Adrenal gland (tissue), 19 donors: ENCODE measurements at places on chromosomes 16 and 17. TPM values are rescaled to one million over a fixed set of nuclear protein-coding genes. Genes with fewer than 3 reads are reported as not detected.

Gene LAT
- 5.2 TPM for total RNA-seq

Gene SHCBP1
- 0.26 TPM for total RNA-seq

GRCh38 chr17:20266806-20267458 is 200.4 kb downstream of the LGALS9B start:
- H3K4me3 ChIP-seq, result no peak overlapping the region
- H3K4me1 ChIP-seq, result no peaks in the 10 kb centered on the region
- H3K27ac ChIP-seq, result no peak overlapping the region
- no peaks in the 10 kb centered on the region for H3K27me3 ChIP-seq

Gene ABAT
- total RNA-seq, result 89.2 TPM

Gene KRTAP2-3
- total RNA-seq, result not detected

GRCh38 chr16:11386791-11387546 is 41.7 kb downstream of the RMI2 start:
- no peak overlapping the region for H3K27ac ChIP-seq
- H3K4me1 ChIP-seq, result no peaks in the 10 kb centered on the region
- no peaks in the 10 kb centered on the region for H3K27me3 ChIP-seq
- H3K36me3 ChIP-seq, result no peaks in the 10 kb centered on the region
- no peak for DNase-seq
- H3K4me3 ChIP-seq, result no peak overlapping the region

DNA sequence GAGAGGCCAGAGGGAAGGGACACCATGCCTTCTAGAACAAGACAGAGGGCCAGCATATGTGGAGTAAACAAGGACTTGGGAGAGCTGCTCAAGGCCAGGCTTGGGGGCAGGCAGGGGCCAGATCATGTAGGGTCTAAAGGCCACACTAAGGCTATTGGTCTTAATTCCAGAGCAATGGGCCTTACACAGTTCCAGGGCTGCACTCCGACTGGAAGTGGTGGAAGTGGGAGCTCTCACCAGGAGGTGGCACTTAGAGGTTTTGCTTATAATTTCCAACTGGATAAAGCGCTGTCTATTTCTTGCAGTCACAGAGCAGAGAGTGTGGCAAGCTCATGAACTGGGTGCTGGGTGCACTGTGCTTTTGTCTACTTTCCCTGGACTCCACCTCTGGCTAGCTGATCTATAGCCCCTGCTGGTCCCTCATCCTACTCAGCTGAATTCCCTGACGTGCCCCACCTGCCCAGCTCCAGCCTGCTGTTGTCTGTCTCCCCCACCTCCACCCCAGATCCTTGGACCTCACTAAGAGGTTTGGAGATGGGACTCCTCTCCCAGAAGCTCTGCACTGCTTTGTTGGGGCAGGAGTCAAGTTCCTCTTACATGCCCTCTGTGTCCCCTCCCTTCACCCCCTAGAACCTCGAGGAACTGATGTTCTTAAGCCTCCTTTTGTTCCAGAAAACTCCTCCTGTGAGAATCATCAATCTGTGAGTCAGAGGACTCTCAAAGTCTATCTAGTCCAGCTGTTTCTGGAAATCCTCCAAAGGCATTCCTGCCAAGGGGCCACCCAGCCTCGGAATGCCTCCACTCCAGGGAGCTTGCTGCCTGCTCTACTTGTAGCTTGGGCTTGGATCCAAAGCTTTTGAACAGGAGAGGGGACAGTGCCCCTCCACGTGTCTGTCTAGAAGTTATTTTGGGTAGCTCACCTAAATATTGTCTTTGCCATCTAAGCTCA is 48.1 kb upstream of the KSR1 start:
- no peaks in the 10 kb centered on the region for H3K36me3 ChIP-seq
- no peaks in the 10 kb centered on the region for H3K27me3 ChIP-seq

DNA sequence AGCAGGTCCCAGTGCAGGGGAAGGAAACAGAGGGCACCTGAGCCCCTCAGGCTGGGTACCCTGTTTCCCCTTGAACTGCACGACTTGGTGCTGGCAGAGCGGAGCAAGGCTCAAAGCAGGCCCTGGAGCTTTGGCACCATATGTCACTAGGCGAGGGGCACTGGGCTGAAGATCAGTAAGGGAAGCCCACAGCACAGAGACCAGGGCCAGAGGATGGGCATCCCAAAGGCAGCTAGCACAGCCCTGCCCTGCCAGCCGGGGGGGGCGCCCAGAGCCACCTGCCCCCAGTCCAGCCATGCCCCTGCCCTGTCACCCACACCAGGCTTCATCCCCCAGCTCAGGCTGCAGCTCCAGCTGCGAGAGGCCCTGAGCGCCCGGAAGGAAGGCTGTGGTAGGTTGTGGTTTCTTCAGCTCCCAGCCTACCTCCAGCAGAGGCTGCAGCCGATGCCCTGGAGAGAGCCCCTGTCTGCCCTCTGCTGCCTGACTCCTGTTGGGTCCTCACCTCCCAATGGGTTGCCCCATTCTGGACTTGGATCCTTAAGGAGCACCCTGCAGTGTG is 10.9 kb downstream of the NHERF1 start:
- H3K4me1 ChIP-seq, result peaks cover 58% of the 10 kb centered on the region
- no peaks in the 10 kb centered on the region for H3K36me3 ChIP-seq
- H3K27ac ChIP-seq, result peak overlapping the region; percentile 75
- no peaks in the 10 kb centered on the region for H3K27me3 ChIP-seq

- no peak overlapping the region for H3K27ac ChIP-seq
- H3K4me1 ChIP-seq, result no peaks in the 10 kb centered on the region
- H3K27me3 ChIP-seq, result peaks cover 15% of the 10 kb centered on the region
- no peaks in the 10 kb centered on the region for H3K36me3 ChIP-seq
- no peak overlapping the region for H3K4me3 ChIP-seq
- DNase-seq, result no peak
Observed at GRCh38 chr17:79160980-79161636, 86.5 kb downstream of the ENGASE start.

- H3K36me3 ChIP-seq, result no peaks in the 10 kb centered on the region
- H3K27me3 ChIP-seq, result no peaks in the 10 kb centered on the region
- peaks cover 8% of the 10 kb centered on the region for H3K4me1 ChIP-seq
- H3K4me3 ChIP-seq, result no peak overlapping the region
- DNase-seq, result no peak
Observed at GRCh38 chr17:32161506-32162365, 19.4 kb downstream of the RHOT1 start.

DNA sequence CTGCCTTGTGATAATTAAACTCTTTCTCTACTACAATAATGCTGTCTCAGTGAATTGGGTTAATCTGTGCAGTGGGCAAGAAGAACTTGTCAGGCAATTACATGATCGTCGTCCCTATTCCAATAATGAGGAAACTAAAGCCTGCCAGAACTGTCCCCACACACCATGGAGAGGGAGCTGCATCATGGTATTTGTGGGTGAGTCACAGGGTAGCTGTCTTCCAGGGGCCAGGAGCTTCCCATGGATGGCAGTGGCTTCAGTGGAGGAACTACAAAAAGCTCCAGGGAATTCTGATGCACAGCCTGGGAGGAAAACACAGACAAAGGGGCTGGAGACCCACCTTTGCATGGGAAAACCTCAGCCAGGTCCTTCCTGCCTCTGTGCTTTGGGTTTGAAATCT is 83.3 kb upstream of the C16orf82 start:
- no peaks in the 10 kb centered on the region for H3K36me3 ChIP-seq
- no peak overlapping the region for H3K27ac ChIP-seq
- no peak for DNase-seq
- H3K4me1 ChIP-seq, result no peaks in the 10 kb centered on the region
- H3K27me3 ChIP-seq, result no peaks in the 10 kb centered on the region
- H3K4me3 ChIP-seq, result no peak overlapping the region

DNA sequence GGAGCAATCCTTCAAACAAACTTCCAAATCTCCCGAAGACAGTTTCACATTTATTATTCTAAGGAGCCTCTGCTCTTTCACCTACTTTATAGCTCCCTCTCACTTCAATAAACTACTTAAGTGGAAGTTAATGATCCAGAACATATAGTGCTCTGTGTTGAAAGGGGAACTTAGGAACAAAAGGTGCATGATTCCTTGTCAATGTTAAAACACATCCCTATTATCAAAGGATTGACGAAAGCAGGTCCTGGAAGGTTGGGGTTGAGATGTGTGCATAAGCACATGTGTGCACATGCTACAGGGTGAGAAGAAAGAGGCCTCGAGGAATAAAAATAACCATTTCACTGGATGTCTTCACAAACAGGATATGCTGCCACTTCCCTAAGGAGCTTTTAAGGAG is 170.3 kb downstream of the SLC39A11 start:
- H3K27me3 ChIP-seq, result no peaks in the 10 kb centered on the region
- H3K36me3 ChIP-seq, result no peaks in the 10 kb centered on the region
- no peaks in the 10 kb centered on the region for H3K4me1 ChIP-seq

DNA sequence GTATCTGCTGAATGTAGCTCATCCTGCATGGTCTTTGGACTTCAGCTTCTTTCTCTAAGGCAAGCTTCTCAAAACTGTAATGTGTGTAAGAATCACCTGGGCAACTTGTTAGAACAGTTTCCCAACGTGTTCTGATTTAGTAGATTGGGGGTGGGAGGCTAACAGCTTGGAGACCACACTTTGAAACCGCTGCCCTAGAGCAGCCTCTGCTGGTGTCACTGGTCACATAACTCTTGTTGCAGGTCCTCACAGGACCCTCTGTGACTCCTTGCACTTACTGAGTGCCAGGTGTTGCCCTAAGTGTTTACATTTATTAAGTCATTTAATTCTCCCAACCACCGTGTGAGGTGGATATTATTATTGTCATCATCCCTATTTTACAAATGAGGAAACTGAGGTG is 9.9 kb downstream of the SLC35G3 start:
- no peaks in the 10 kb centered on the region for H3K27me3 ChIP-seq
- no peaks in the 10 kb centered on the region for H3K4me1 ChIP-seq
- no peak for DNase-seq
- H3K4me3 ChIP-seq, result no peak overlapping the region

Gene AXIN2
- total RNA-seq, result 47.3 TPM

Gene BCL6B
- total RNA-seq, result 8.5 TPM

DNA sequence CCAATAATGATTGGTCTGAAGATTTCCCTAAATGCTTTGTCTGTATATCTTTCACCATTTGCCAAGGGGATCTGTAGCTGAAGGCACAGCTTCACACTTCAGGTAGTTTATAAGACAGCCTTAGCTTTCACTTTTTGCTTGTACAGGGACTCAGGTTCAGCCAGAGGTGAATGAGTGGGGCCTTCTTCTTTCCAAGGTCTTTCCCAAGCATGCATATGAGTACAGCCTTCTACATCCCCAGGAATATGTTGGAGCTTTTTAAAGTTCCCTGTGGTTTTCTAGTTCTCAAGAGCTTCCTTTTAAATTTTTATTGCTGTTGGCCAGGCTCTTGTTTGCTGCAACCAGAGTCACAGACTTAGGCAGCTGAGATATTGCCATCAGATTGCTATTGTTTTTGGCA is 17.9 kb upstream of the SPDYE4 start:
- H3K4me1 ChIP-seq, result peaks cover 5% of the 10 kb centered on the region
- no peak overlapping the region for H3K4me3 ChIP-seq
- no peaks in the 10 kb centered on the region for H3K36me3 ChIP-seq
- H3K27me3 ChIP-seq, result no peaks in the 10 kb centered on the region

GRCh38 chr16:31167315-31167714 is 12.6 kb upstream of the FUS start:
- no peak overlapping the region for H3K27ac ChIP-seq
- no peaks in the 10 kb centered on the region for H3K4me1 ChIP-seq
- H3K27me3 ChIP-seq, result no peaks in the 10 kb centered on the region
- no peaks in the 10 kb centered on the region for H3K36me3 ChIP-seq

DNA sequence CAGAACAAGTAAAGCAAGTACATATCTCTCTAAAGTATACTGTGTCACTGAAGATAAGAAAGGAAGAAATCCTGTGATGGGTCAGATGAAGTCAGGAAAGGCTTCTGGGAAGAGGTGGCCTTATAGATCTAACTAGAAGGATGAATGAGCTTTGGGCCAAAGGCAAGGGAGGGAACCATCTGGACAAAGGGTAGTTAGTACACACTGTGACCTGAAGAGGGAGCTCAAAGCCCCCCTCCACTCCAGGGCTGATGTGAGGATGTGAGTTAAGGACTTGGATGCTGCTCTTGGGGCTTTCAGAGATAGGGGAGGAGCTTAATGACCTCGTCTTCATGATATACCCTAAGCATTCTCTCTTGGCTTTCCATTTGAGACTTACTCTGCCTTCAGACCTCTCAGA is 185.3 kb upstream of the CACNG3 start:
- H3K4me3 ChIP-seq, result no peak overlapping the region
- no peaks in the 10 kb centered on the region for H3K27me3 ChIP-seq
- H3K27ac ChIP-seq, result no peak overlapping the region
- H3K36me3 ChIP-seq, result no peaks in the 10 kb centered on the region
- no peaks in the 10 kb centered on the region for H3K4me1 ChIP-seq
- DNase-seq, result peak; percentile 23

DNA sequence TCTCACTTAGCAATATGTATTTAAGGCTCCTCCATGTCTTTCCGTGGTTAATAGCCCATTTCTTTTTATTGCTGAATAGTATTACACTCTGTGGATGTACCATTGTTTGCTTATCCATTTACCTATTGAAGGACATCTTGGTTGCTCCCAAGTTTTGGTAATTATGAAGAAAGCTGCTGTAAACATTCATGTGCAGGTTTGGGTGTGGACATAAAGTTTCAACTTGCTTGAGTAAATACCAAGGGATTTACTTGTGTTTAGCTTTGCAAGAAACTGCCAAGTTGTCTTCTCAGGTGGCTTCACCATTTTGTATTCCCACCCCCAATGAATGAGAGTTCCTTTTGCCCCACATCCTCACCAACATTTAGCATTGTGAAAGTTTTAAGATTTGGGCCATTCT is 9.5 kb downstream of the LRRC36 start:
- no peaks in the 10 kb centered on the region for H3K36me3 ChIP-seq
- DNase-seq, result no peak
- H3K27ac ChIP-seq, result no peak overlapping the region
- H3K4me1 ChIP-seq, result no peaks in the 10 kb centered on the region
- H3K4me3 ChIP-seq, result no peak overlapping the region
- no peaks in the 10 kb centered on the region for H3K27me3 ChIP-seq

GRCh38 chr16:81360135-81360534 is 45.4 kb downstream of the GAN start:
- DNase-seq, result no peak
- no peak overlapping the region for H3K27ac ChIP-seq
- no peaks in the 10 kb centered on the region for H3K4me1 ChIP-seq
- no peaks in the 10 kb centered on the region for H3K36me3 ChIP-seq
- H3K27me3 ChIP-seq, result no peaks in the 10 kb centered on the region

- peaks cover 3% of the 10 kb centered on the region for H3K4me1 ChIP-seq
- H3K27ac ChIP-seq, result no peak overlapping the region
- H3K27me3 ChIP-seq, result no peaks in the 10 kb centered on the region
- H3K36me3 ChIP-seq, result no peaks in the 10 kb centered on the region
- no peak overlapping the region for H3K4me3 ChIP-seq
- DNase-seq, result no peak
Observed at GRCh38 chr16:57992084-57992483, 8.4 kb downstream of the ZNF319 start.

Gene WIPF2
- 28.8 TPM for total RNA-seq

DNA sequence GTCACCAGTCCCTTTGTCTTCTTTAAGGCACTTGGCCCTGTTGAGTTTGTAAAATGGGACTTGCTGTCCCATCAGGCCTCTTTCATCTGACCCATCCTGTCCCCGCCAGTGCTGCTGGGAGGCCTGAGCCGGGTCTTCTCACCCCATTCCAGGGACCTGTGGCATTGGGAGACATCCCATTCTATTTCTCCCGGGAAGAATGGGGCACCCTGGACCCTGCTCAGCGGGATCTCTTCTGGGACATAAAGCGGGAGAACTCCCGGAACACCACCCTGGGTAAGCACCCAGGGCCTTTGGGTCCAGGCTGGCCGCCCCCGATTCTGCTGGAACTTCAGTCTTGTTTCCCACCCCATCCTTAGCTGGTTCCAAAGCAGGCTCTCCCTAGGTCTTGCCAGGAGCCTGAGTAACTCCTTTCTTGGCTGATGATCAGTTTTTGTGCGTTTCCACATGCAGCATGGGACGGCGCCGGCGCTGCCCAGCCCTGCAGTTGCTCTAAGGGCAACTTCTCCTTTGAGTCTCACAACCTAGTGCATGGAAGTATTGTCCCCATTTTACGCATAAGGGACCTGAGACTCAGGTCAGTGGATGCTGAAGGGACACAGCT is 4.1 kb downstream of the ZNF213 start:
- H3K27ac ChIP-seq, result no peak overlapping the region
- no peaks in the 10 kb centered on the region for H3K27me3 ChIP-seq
- peaks cover 25% of the 10 kb centered on the region for H3K36me3 ChIP-seq
- peaks cover 18% of the 10 kb centered on the region for H3K4me1 ChIP-seq
- DNase-seq, result no peak
